Mucosa of gallbladder (tissue), 1 donor: ENCODE measurements at places on chromosomes 3 and 15. TPM values are rescaled to one million over a fixed set of nuclear protein-coding genes. Genes with fewer than 3 reads are reported as not detected.

The IL20RB gene
- 0.66 TPM for total RNA-seq

The CLDN16 gene
- total RNA-seq, result 3.2 TPM

The VILL gene
- 131 TPM for total RNA-seq

The TRIM42 gene
- not detected for total RNA-seq

The GRAMD1C gene
- total RNA-seq, result 8.2 TPM

The CCR8 gene
- total RNA-seq, result not detected

The DNAH12 gene
- 0.52 TPM for total RNA-seq

The OXTR gene
- total RNA-seq, result 6.0 TPM

The SPESP1 gene
- total RNA-seq, result 5.9 TPM

The GP9 gene
- not detected for total RNA-seq

The GREM1 gene
- total RNA-seq, result 293 TPM

The SLC28A1 gene
- total RNA-seq, result 2.6 TPM

The FBXL22 gene
- 58.4 TPM for total RNA-seq

The ISLR gene
- total RNA-seq, result 53.0 TPM

The GJD2 gene
- 0.20 TPM for total RNA-seq

The CCRL2 gene
- 9.1 TPM for total RNA-seq

The SLC22A13 gene
- total RNA-seq, result 0.95 TPM

The PLIN1 gene
- 0.89 TPM for total RNA-seq

The BCL2A1 gene
- 1.9 TPM for total RNA-seq

The GP5 gene
- total RNA-seq, result 0.17 TPM

The PROS1 gene
- total RNA-seq, result 39.0 TPM

The TIPIN gene
- 4.0 TPM for total RNA-seq

The UCN2 gene
- not detected for total RNA-seq

The ZNF35 gene
- total RNA-seq, result 8.4 TPM

The MUC20 gene
- total RNA-seq, result 198 TPM

The PLCH1 gene
- total RNA-seq, result 8.0 TPM

The CMTM8 gene
- total RNA-seq, result 6.0 TPM

The ARGFX gene
- not detected for total RNA-seq

The MTMR10 gene
- 28.3 TPM for total RNA-seq

The RARRES1 gene
- total RNA-seq, result 6.3 TPM

The STAB1 gene
- total RNA-seq, result 222 TPM

The SRGAP3 gene
- total RNA-seq, result 7.8 TPM

The FBXW12 gene
- not detected for total RNA-seq

The XCR1 gene
- total RNA-seq, result 0.66 TPM

The GPR149 gene
- total RNA-seq, result not detected

The RETNLB gene
- not detected for total RNA-seq
